ENCODE measurements at places on chromosomes 1 and 21.

DNA sequence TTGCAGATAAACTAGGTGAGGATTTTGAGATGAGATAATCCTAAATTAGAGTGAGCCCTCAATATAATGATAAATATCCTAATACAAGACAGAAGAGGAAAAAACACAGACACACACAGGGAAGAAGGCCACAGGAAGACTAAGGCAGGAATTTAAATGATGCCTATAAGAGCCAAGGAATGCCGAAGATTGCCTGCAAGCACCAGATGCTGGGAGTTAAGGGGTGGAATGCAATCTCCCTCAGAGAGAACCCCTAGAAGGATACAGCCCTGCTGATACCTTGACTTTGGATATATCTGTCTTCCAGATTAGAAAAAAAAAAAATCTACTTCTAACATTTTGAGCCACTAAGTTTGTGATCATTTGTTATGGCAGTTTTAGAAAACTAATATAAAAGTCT lies 299.7 kb upstream of the PRMT6 start:
- no peak for DNase-seq

GRCh38 chr21:35628316-35628715 lies 432.0 kb downstream of the SETD4 start:
- no peak for DNase-seq

DNA sequence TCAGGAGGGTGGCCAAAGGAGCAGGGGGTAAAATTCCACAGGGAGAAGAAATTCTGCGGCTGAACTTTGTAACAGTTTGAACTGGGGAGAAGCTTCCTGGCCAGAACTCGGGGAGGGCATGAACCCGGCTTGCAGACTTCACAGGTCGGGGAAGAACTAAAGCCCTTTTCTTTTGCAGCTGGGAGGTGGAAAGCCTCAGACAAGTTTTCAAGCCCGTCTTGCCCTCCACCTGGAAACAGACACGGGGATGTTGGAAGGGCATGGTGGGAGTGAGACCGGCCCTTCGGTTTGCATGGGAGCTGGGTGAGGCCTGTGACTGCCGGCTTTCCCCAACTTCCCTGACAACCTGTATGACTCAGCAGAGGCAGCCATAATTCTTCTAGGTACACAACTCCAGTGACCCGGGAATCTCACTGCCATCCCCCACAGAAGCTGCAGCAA lies 11.3 kb downstream of the THEM4 start:
- DNase-seq: no peak

DNA sequence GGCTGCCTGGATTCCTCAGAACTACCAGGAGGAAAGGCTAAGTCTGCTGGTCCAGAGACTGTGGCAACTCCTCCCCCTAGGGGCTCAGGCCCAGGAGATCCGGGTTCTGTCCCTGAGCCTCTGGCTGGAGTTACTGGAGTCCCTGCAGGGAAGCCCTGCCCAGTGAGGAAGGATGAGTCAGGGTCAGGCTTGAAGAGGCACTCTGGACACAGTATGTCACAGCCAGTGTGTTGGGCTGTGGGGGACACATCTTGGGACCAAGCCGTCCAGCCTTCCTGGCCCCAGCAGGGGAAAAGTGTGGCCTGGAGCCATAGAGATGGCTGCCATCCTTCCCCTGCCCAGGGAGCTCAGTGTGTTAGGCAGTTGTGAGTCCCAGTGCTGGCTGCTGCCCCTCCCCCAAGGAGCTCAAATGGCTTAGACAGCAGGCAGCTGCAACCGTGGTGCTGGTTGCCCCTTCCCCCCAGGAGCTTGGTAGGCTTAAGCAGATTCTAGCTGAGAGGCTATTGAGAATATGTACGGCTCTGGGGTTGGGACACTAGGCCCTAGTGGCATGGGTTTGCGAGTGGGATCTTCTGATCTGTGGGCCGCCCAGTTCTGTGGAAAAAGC lies 28.2 kb upstream of the RABGAP1L start:
- no peak for DNase-seq

DNA sequence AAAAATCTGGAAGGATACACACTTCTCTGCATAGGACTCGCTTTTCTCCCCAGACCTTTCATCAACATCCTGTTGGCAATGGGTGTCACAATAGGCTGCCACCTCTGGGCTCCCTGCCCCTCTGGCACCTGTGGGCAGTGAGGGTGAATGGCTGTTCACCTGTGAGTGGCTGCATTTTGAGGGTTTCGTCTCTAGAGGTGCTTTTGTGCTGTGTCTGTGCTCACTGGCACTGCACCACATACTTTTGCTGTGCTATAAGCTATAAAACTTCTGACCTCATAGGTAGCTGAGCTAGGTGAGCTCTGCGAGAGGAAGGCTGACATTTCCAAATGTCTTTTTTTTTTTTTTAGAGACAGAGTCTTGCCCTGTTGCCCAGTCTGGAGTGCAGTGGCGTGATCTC lies 35.9 kb downstream of the SLC30A1 start:
- DNase-seq: no peak

GRCh38 chr1:84525779-84526178 lies 19.4 kb upstream of the GNG5 start:
- no peak for DNase-seq

DNA sequence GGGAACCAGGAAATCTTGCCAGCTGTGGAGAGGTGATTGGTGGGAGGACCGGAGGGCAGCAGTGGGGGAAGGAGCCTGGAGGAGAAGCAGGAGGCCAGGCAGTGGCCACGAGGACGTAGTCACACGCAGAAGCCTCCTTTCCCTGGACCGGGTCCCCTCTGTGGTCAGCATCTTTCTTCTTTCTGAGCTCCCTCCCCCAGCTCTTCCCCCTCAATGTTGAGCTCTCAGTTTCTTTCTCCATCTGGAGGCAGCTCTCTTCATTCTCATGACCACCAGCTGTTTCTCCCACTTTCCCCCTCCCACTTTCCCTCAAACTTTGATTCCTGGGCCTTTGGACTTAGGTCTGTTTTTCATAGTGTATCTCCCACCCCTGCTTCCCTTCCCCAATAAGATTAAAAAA lies 18.3 kb downstream of the KIRREL1 start:
- no peak for DNase-seq

GRCh38 chr1:43731867-43732531 lies 24.7 kb downstream of the ST3GAL3 start:
- no peak for DNase-seq

DNA sequence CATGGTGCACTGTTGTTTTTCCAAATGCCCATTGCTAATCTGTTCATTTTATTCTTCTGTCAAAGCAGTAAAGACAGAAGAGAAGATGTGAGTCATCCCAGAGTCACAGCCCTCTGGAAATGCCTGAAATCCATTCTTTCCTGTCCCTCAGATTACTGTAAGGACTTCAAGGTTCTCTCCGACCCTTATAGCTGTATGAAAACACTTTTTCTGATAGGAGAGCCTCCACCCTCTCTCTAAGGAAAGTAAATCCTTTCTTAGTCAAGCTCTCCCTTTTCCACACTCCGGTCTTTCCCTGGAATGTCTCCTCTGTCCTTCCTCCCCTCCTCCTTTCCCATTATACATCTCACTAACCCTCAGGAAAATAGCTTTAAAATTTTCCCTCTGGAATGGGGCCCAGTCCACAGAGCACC lies 3.5 kb upstream of the PRDX6 start:
- DNase-seq: peak; percentile 60

- DNase-seq: no peak
These were observed 392.4 kb upstream of the ST6GALNAC5 start for GRCh38 chr1:76474922-76475321.

DNA sequence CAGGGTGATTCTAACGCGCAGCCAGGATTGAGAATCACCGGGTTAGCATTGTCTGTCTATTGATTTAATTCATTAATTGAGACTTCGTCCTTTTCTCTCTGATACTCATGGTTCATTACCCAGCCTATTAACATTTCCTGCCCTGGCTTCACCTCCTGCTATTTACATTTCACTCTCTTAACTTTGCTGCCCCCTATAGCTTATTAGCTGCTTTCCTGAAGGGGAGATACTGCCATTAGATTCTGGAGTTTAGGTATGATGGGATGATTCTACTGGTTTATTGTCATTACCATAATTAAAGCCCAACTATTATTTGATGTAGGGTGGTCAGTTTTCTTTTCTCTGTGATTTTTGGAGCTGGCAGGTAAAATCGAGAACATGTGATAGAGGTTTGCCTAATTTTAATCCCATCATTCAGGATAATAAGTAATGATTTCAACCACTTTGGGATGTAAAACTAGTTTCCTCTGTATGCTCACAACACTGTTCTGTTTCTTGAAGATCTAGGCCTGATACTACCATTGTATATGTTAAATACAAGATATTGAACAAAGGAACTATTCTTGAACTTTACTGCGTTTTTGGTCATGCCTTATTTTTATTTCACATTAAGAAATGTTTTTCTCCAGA lies 6.4 kb downstream of the PPP2R5A start:
- DNase-seq: no peak

DNA sequence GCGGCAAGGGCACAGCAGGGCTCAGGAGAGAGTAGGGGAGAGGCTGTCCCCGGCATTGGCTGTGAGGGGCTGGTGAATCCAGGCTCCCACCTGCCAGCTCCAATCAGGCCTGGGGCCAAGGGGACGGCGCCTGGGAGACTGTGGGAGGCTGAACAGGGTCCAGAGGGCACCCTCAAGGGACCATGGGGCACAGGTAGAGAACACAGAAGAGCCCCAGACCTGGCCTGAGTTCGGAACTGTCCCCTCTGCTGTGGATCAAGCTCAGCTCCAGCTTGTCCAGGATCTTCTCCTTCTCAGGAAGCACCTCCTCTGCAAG lies 67.0 kb downstream of the KCNAB2 start:
- no peak for DNase-seq

- no peak for DNase-seq
These were observed 136.6 kb downstream of the PRDM2 start for GRCh38 chr1:13836631-13837030.

DNA sequence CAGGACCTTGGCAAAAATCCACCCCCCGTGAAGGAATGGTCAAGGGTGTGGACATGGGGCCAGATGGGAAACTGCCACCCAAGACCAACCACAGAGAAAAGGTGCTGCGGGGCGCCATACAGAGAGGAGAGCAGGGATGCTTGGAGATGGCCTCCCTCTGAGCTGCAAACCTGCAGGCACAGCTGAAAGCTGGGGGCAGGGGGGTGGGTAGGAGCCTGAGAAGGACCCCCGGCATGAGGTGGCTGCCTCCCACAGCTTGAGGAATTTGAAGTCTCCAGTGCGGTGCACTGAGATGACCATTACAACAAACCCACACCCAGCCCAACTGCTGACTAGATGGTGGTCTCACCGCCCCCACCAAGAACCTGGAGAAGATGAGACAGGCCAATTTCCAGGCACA lies 84.8 kb downstream of the WDR4 start:
- DNase-seq: no peak

DNA sequence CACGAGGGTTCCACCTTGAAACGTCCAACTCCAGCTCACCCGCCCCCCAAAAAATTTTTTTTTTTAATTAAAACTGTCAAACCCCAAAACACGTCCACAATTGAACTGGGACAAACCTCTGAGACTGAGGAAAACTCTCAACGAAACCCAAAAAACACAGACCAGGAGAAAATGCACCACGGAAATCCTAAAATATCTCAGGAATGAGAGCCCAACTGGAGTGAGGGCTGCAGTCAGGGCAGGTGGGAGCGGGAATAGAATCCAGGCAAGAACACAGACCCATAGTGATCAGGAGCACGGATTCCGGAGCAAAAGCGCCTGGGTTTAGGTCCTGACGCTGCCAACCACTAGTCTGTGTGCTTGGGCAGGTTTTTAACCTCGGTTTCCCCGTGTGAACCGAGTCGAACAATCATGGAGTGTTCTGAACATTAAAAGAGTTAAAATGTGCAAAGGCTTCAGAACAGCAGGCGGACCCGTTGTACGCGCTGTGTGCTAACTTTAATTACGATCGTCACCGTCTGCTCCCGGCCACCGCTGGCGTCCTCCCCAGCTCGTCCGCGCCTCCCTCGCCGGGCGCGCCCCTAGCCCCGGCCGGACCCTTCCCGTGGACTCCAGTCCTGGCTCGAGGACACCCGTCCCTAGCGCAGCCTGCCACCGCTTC lies 624 bp downstream of the ARHGAP29 start:
- no peak for DNase-seq

DNA sequence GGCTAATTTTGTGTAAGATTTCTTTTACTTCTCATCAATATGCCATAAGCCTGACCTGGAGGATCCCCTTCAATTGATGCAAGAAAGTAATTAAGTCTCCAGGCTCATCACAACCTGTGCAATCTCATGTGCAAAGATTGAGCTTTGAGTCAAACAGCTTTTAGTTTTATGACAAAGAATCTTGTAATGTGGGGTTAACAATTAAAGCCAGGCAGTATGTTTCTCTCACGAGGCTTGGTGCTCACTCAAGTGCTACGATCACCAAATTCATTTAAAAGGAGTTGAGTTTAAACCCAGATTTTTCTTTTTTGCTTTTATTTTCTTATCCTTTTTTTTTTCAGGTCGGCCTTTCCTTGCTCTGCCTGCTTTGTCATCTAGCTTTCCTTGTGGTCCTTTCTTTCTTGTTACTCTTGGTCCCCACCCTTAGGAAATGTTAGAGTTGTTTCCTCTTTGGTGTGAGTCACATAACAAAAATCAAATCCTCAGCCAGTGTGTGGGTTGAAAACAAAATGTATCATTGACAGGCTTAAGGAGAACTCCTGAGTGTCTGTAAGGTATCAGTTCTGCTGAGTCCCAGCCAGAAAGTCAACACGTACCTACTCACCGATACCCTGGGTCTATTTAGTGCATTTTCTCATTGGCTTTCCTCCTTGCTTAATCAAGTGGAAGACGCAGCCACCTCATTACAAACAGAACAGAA lies 1037.2 kb downstream of the ADGRL2 start:
- DNase-seq: peak; percentile 20

- no peak for DNase-seq
These were observed 82.2 kb downstream of the FBXO2 start for GRCh38 chr1:11571906-11572616.

DNA sequence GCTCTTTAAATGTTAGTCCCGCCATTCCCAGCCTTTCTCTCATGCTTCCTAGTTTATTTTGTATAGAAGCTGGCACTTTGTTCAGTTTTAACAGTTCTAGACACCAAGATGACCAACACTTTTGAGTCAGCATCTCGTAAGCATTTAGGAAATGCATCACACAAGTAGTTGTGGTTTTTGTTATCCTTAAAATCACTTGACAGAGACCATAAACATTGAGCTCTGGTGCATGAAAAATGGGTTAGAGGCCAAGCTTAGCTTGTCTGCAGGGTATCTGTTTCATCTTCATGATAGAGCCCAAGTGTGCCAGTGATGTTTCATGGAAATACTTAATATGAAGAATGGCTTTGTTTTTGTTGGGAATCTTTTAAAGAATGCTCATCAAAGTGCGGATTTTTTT lies 159.7 kb downstream of the DISP1 start:
- peak; percentile 89 for DNase-seq

GRCh38 chr1:233597489-233597901 lies 16.4 kb upstream of the KCNK1 start:
- DNase-seq: no peak

GRCh38 chr1:160777486-160778089 lies 18.4 kb upstream of the LY9 start:
- DNase-seq: no peak

All from brain microvascular endothelial cell (primary cell).